ENCODE measurements at places on chromosomes 3 and 15. TPM values are rescaled to one million over a fixed set of nuclear protein-coding genes. Genes with fewer than 3 reads are reported as not detected.

Gene CTXND1
- total RNA-seq: not detected

DNA sequence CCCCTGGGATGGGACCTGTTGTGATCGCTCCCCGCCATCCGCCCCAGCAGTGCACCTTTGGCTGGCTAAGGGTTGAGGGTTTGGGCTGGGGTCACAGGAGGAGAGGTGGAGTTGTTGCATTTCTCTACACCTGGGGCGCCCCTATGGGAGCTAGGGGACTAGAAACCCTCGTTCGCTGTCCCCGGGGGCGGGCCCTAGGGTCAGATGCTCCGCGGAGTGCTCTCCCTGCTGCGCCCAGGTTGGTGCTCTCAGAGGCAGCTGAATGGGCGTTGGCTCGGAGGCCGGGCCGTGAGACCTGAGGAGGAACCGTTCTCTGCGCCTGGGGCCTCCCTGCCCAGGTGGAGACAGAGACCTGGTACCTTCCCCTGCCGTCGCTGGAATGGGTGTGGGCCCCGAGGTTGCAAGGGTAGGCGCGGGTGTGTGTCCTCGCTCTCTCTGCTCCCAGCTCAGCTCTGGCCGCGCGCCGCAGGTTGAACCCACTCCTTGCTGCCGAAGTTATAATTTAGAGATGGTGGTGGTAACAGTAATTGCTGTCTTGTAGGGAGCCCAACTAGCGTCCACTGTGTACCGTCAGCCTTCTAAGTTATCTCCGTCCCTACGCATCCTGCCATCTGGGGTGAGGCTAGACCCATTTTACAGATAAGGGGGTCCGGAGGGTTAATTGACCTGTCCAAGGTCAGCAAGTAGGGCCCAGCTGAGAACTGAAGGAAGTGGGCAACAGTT, 965 bp downstream of the FLNB start:
- no peaks in the 10 kb centered on the region for H3K27me3 ChIP-seq
- H3K4me1 ChIP-seq: peaks cover 46% of the 10 kb centered on the region
- peak overlapping the region; percentile 87 for H3K4me3 ChIP-seq
- H3K36me3 ChIP-seq: no peaks in the 10 kb centered on the region
- peak overlapping the region; percentile 54 for H3K27ac ChIP-seq
- DNase-seq: peak; percentile 78

Gene TRH
- total RNA-seq: under 0.01 TPM

Gene ADAMTSL3
- total RNA-seq: 0.72 TPM

Gene SEMA5B
- not detected for total RNA-seq

- no peaks in the 10 kb centered on the region for H3K36me3 ChIP-seq
- H3K27ac ChIP-seq: no peak overlapping the region
- no peak for DNase-seq
- no peaks in the 10 kb centered on the region for H3K27me3 ChIP-seq
- H3K4me3 ChIP-seq: no peak overlapping the region
- H3K4me1 ChIP-seq: no peaks in the 10 kb centered on the region
Observed at GRCh38 chr3:26345613-26346012, 277.0 kb upstream of the LRRC3B start.

Gene OXTR
- 6.2 TPM for total RNA-seq

Data from osteoblast (primary cell).